Activated effector memory CD4-positive, alpha-beta T cell treated with Interleukin-2 at 50 U/mL for 16 hours (primary cell): ENCODE measurements at places on chromosomes 11 and 22.

DNA sequence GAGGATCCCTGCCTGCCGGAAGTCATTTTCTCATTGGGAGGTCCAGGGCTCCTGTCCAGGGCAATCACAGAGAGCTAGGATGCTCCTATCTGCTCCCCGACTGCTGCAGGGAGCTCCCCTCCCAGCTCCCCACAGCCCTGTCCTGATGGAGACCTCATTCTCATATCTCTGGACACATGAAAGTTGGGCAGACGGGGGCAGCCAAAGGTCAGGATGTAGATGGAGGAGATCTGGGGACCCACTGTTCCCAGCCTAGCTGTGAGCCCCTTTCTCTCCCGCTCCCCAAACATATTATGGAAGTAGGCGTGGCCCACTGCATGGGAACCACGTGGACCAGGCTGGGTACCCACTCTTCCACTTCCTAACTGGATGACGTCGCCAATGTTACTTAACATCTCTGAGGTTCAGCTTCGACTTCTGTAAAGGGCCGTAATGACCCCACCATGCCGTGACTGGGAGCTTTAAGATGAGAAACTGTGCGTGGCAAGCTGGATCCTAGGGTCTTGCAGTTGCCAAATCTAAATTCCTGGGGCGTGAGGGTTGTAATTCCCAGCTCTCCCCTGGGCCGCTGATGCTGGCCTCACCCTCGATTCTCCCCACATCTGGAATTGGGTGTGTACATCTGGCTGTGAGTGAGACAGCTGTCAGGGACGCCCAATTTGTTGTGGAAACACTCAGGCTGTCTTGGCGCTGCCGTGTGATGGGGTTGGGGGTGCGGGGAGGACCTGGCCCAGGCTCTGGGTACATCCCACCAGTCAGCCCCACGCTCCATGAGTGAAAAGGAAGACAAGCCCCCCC lies 1.8 kb downstream of the CDC42EP2 start:
- DNase-seq = no peak

DNA sequence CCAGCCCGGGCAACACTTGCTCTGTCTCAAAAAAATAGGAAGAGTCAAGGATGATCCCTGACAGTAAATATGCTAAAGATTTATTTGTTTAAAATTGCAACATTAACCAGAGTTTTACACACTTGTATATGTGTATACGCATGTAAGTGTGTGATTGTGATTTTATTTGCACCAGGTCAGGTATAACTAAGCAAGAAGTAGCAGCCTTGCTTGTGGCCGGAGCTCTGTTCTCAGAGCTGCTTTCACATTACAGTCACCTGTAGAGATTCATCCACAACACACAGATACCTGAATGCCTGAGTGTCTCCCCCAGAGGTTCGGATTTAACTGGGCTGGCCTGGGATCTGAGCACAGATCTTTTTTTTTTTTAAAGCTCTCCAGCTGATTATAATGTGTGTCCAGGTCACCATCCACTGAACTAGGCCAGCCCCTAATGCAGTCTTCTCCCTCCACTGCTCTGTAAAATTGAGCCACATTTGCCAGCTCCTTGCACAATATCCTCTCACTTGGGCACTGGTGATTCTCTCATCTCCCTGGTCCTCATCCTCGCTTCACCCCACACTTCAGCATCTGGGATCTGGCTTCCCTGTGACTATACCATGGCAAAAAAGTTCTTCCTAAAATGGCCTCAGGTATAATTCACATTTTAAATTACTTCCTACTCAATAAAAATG lies 48.3 kb downstream of the LIF start:
- no peak for DNase-seq

- no peak for DNase-seq
These were observed 196.2 kb downstream of the SOX6 start for GRCh38 chr11:16160146-16160545.

- DNase-seq = no peak
These were observed at the start of gene MPPED2 for GRCh38 chr11:30586251-30587144. TSS of gene MPPED2 (minus strand) at chr11:30586353. CDS start at chr11:30580373, 5,980 bp downstream.

GRCh38 chr11:17921659-17922415 lies 91.0 kb downstream of the SERGEF start:
- no peak for DNase-seq

- DNase-seq = no peak
These were observed 115.3 kb upstream of the SESN3 start for GRCh38 chr11:95346265-95346664.

DNA sequence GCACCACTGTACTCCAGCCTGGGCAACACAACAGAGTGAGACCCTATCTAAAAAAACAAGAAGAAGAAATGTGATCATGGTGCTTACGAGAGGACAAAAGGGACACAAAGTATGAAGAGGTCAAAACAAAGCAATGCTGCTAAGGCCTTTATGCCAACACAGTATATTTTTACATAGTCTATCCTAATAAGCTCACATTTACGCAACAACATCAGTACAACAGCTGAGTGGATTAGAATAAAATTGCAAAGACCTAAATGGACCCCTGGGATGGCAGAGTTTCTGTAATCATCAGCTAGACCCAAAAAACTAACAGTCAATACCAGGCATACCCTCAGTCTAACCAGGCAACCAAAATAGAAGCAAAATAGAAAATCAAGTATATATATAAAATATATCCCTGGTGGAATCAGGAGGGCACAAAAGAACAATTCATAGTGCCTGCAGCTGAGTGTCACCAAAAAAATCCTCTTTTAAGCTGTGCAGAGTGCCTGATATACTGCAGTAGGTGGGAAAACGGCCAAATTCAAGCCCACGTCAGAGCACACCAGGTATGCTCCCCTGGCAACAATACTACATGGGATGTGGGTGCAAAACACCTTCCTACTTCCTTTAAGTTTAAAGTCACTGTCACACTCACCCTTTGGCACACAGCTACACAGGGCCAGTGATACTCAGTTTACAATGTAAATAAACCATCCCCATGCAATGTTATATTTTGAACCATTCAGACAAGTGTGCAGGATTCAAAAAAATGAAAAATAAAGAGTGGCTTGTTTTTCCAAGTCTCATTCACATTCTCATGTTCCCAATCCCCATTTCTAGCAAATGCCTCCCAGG lies 57.8 kb downstream of the RBFOX2 start:
- no peak for DNase-seq

DNA sequence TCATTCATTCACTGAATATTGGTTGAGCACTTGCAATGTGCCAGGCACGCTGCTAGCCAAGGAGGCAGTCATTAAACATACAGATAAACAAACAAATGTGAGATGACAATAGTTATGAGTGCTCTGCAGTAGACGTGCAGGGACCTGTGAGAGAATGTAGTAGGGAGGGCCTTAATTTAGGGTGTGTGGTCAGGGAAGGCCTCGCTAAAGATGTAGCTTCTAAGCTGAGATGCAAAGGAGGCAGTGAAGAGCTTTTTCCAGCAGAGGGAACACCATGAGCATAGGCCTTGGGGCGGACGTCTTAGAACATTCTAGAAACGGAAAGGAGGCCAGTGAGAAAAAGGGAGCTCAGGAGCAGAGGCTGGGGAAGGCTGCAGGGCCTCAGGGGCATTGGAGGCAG lies 789 bp upstream of the NCF4 start:
- DNase-seq = no peak

DNA sequence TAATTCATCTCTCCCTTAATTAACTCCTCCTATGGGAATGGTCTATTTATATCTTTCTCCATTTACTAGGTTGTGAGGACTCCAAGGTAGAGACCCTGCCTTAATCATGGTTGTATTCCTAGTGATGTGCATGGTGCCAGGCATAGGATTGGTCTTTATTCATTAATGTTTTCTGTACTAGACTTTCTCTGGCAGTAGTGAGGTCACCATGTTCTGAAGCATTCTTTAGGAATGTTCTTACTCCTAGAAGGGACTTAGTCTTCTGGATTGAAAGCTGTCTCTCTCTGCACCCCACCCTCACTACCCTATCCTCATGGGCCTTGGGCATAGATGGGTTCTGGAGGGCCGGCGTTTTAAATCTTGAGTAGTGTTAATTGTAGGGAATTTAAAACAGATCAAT lies 10.6 kb upstream of the INSC start:
- no peak for DNase-seq

DNA sequence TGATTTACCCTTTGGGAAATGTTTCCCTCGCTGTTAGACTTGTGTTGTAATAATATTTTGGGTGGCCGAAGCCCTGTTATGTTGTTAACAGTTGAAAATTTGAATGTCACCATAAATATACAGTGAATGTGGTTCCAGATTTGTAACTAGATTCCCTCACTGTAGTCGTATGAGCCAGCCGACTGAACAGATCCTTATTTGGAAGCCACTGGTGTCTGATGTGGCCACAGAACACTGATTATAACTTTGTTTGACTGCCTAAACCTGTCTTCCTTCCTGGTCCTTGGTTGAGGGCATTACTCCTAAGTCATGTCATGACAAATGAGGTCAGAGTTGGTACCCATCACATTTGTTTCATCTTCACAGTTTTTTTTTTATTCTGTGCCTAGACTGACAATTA lies 45.4 kb downstream of the YAP1 start:
- no peak for DNase-seq

GRCh38 chr11:561148-562003 lies 606 bp downstream of the RASSF7 start:
- no peak for DNase-seq
